Foreskin keratinocyte (primary cell): ENCODE measurements at places on chromosomes 11 and 22.

DNA sequence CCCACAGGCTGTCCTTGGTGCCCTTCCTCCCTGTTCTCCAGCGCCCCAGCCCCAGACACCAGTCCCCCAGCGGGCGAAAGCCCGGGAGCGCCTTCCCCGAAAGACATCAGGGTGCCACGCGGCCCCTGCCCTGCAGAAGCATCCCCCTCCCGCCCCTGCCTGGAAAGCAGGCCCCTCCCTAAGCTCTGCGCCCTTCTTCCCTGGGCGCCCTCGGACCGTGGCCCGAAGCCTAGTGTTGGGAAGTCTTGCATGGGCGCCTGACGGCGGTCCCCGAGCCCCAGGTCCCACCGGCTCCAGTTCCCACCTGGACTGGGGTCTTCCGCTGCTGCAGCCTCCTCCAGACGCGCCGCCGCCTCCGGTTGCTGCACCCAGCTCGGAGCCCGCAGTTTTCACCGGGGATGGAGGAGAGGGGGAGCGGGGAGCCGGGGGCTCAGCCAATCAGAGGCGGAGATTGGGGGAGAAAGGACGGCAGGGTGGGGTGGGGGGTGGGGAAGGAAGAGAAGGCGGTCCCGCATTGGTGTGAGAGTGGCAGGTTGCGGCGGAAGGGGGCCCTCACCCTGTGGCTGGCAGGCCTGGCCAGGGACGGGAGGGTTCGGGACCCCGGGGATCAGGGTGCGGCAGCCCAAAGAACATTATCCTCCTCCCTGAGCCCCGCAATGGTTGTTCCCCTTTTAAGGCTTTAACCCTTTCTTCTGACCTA, at the start of gene THY1:
THY1 (minus strand) TSS at position 364 of the 700 bp plus-strand sequence. CDS start 2,267 bp downstream, outside the sequence.
- no peak for DNase-seq

GRCh38 chr11:76838678-76839068, 22.0 kb upstream of the ACER3 start:
- DNase-seq, result no peak

- DNase-seq, result peak; percentile 70
These were observed 218.2 kb upstream of the CARD18 start for GRCh38 chr11:105357764-105358163.

DNA sequence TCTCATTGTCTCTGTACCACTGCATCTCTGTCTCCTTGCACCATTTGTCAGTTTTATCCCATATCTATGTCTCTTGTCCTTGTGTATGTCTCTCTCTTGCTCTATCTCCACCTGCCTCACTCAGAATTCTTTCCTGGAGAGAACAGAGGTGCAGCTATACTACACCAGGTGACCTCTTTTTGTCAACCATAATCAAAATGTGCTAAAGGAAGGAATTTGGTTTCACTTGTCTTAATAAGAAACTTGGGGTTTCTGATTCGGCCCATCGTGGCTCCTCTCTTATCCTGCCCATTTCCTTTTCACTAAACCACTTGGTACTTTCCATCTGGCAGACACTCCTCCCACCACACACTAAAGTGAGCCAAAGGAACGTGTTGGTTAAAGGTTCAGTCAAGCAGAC, 2.0 kb upstream of the C11orf42 start:
- no peak for DNase-seq

DNA sequence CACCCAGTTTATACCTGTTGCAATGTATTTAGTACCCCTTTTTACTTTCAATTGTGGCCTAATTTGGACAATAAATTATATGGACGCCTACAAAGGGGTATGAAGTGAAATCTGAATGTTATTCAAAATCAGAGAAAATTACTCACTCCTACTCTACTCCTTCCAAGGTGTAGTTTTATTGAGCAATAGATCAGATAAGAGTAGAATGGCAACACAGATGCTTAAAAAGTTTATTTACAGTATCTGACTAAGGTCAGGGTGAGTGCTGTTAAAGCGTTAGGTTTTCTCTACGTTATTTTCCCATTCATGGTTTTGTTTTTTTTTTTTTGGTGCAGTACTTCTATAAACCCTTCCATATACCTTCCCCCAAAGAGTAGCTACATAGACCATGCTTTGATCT, 805.6 kb downstream of the KCNA4 start:
- no peak for DNase-seq

DNA sequence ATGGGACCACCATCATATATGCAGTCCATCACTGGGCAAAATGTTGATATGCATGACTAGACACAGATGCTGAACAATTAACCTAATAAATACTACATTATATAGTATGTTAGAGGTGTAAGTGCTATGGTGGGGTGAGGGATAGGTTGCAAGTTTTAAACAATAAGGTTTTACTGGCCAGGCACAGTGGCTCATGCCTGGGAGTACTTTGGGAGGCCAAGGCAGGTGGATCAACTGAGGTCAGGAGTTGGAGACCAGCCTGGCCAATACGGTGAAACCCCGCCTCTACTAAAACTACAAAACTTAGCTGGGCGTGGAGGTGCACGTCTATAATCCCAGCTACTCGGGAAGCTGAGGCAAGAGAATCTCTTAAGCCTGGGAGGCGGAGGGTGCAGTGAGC, 28.1 kb downstream of the F2 start:
- DNase-seq, result no peak

DNA sequence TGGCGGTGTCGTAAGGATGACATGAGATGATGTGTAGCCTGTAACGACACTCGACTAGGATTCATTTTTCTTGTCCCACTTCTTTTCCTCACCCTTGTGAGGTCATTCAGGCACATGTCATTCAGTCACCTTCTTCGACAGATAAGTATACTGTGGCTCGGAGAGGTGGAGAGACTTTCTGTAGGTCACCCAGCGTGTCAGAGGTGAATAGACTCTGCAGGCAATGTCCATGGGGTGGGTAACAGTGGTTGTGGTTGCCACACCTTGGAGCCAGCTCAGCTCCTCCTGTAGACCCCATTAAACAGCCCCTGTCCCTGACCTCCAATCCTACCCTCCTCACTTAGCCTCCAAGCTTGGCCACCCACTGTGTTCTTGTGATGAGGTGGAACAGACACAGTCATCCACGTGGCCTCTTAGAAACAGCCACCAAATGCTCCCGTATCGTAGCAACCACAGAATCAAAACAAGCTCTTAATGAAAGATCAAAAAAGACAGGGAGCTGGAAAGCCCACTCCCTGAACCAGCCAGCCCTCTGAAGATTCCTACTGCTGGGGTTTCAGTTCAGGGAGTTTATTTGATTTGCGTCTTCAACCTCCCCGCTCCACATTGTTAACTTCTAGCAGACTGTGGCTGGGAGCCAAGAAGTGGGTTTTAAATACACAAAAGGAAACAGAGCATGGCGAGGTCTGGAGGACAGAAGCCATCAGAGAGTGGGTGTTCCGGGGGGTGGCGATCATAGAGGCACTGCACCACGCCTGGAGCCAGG, 89.0 kb upstream of the GRK3 start:
- no peak for DNase-seq

- no peak for DNase-seq
These were observed 415.7 kb downstream of the SOX6 start for GRCh38 chr11:15940462-15941205.

GRCh38 chr11:71987521-71987920, 11.2 kb upstream of the IL18BP start:
- DNase-seq, result no peak

- DNase-seq, result peak; percentile 91
These were observed 53.8 kb upstream of the ME3 start for GRCh38 chr11:86726118-86726753.

- peak; percentile 17 for DNase-seq
These were observed 1.5 kb downstream of the FADS3 start for GRCh38 chr11:61889831-61890230.

- DNase-seq, result no peak
These were observed 1.4 kb upstream of the CPT1A start for GRCh38 chr11:68843052-68843561.
